Stimulated activated CD4-positive, alpha-beta T cell treated with anti-CD3 and anti-CD28 coated beads, Interleukin-1b, Interleukin-23, amount 100 ng/mL, for 1 hour (primary cell): ENCODE measurements at places on chromosomes 3 and 15.

DNA sequence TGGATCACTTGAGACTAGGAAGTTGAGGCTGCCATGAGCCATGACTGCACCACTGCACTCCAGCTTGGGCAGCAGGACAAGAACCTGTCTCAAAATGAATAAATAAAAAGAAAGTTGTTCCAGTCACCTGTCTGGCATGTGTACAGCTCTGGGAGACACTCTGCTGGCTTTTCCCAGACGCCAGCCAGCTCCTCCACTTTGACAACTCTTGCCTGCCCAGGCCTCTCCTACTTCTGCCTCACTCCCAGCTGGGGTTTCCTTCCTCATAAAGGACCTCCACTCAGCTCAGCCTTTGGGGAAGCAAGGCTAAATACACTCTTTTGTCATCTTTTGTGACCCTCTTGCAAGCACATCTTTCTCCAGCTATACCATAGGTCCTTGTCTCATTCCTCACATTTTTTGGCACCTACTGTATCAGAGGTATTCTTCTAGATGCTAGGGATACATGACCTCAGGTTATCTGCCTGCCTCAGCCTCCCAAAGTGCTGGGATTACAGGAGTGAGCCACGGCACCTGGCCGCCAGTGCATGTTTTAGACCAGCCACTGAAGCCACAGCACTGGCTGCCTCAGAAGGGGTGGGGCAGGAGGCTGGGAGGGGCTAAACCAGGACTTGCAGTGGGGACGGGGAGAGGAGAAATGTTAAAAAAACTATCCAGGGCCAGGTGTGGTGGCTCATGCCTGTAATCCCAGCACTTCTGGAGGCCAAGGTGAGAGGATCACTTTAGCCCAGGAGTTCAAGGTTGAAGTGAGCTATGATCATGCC is 10.0 kb upstream of the ELP6 start:
- DNase-seq = no peak

DNA sequence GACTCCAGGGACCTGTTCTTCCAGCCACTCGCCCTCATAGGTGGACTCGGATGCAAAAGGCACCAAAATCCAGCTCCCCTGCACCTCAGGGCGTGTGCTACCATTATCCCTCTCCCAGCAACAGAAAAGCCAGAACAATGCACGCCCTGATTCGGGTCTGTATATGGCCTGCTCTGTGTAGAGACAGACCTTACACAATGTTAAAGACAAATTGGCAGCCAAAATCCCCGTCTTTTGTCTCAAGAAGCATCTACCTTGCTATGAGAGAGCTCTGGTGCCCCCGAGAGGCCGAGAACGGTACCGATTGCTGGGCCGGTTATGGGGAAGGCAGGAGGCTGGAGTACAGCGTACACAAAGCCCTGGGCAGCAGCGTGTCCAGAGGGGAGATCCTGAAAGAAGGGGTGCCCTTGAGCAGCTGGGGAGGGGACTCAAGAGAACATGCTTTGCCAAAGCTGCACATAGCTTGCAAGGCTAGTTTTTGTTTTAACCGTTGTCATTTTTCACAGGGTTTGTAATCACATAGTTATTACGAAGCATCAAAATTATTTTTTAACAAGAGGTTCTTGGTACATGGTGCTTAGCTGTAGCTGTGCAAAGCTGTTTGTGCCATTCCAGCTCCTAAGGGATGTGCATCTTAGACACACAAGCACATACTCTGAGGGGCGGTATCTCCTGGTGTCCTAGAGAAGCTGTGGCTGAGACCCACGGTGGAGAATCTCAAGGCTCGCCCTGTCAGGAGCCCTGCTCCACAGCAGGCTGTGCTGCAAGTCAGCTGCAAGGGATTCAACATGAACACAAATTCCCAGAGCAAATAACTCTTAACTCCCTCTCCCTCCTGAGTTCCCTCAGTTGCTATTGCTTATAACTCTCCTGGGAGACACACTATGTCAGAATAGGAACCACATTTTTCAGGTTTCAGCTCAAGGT is 461.5 kb upstream of the PPP2R3A start:
- DNase-seq = no peak

GRCh38 chr3:63069806-63070475 is 194.7 kb upstream of the CADPS start:
- no peak for DNase-seq

GRCh38 chr3:23776352-23776891 is 29.3 kb upstream of the UBE2E1 start:
- no peak for DNase-seq

DNA sequence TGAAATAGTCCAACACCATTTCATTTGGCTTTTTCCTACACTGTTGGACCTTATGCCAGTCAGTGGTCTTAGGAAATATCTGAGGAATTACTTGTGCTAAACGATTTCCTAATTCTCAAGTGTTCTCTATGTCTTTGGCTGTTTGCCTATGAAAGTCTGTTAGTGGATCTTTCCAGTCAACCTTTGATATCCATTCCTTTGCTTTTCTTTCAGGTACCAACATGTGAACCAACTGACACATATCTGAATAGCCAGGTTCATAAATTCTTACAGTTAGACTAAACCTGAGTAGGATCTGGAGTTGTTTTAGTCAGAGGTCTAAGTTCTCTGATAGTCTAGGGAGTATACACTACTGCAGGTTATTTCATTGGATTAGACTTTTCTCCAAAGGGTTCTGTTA is 343.5 kb upstream of the LRRC3B start:
- no peak for DNase-seq

GRCh38 chr3:130378677-130379191 is 33.3 kb downstream of the COL6A5 start:
- DNase-seq = no peak

- no peak for DNase-seq
Measured at GRCh38 chr3:2927259-2927658, 182.9 kb downstream of the IL5RA start.

DNA sequence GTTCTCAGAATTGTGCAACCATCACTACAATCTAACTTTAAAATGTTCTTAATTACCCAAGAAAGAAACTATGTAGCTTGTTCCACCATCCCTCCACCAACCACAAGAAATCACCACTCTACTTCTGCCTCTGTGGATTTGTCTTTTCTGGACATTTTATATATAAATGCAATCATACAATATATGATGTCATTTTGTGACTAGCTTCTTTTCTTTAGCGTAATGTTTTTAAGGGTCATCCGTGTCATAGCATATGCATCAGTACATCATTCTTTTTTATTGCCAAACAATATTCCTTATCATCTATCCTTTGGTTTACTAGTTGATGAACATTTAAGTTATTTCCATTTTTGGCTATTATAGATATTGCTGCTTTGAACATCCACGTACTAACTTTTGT is 5.8 kb downstream of the ROBO2 start:
- DNase-seq = no peak

DNA sequence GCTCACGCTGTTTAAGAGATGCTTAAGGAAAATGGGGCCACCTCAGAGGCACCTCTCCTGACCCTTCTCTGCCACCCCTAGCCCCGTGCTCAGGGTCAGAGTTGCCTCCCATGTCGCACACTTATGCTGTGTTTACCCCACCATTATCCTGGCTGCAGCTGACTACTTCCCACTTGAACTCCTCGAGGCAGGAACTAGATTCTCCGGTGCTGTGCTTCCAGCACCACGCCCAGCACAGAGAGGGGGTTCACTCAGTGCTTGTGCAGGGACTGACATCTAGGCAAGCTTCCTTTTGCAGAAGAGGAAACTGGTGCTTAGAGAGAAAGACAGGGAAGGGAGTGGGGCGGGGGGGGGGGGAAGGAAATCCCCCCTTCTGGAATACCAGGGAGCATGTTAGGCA is 340.1 kb downstream of the RORA start:
- no peak for DNase-seq

DNA sequence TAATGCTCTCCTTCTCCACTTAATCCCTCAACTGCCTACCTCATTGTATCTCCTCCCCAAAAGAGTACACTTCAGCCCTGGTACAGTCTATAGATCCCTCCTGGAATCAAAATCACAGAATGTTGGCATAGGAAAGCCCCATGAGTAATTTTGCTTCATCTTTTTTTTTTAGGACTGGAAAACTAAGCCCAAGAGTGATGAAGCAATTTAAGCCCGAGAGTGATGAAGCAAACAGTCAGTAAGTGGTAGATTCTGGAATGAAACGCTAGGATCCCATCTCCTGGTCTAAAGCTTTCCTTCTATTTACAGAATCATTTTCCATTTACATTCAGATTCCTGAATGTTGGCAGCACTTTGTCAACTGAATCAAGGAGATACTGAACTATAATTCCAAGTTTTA is 29.8 kb upstream of the PLAAT1 start:
- DNase-seq = no peak

GRCh38 chr3:172536993-172537419 is 13.8 kb upstream of the TNFSF10 start:
- DNase-seq = no peak

DNA sequence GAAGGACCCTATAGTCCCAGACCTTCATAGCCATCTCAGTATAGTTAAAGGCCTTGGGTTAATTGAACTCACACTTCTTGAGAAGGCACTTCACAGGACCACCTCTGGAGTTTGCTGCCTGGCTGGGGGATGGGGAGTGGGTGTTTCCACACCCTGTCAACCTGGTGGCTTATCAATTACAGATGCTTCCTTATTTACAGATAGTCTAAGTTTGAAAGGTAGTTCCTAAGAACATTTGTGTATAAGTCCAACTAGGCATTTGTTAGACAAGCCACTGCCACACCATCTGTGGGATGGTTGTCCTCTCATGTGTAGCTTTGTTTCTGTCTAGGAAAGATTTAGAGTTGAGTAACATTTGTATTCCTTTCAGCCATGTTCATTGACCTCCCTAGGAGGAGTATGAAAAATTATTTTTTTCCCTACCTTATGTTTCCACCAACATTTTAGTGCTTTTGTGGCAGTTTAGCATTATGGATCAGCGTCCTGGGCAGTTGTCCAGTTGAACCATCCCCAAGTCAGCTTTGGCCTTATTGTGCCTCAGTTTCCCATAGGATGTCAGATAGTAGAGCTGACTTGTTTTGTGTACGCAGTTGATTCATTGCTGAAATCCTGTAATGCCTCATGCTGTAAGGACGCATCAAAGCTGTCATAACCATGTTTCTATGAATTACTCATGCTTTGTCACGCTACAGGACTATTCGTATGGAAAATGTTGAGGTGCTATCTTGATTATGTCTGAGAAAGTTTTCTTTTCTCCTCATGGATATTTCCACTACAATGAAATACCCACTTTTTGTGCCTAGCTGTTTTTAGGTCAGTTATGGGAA is 21.2 kb upstream of the SIAH2 start:
- no peak for DNase-seq

GRCh38 chr3:154119951-154120350 is 1.2 kb upstream of the ARHGEF26 start:
- no peak for DNase-seq

- no peak for DNase-seq
Measured at GRCh38 chr15:85603703-85604102, 191.0 kb downstream of the KLHL25 start.

DNA sequence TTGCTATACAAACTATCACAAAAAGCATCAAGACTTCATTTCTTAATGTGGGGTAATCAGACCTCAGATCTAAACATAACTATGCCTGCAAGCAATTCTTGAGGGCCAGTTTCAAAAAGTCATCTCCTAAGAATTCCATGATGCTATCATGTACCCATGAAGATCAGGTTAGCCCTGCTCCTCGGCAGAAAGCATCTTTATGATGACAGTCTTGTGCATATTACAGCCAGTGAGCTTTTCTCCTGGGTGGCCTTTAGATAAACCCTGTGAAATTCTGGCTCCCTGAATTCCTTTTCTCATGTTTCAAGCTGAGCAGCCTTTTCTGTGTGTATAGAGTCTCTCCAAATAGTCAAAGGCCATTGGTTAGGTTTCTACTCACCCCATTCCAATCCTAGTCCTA is 201.9 kb upstream of the MCTP2 start:
- DNase-seq = no peak

GRCh38 chr3:134345202-134345601 is 29.0 kb downstream of the AMOTL2 start:
- no peak for DNase-seq

DNA sequence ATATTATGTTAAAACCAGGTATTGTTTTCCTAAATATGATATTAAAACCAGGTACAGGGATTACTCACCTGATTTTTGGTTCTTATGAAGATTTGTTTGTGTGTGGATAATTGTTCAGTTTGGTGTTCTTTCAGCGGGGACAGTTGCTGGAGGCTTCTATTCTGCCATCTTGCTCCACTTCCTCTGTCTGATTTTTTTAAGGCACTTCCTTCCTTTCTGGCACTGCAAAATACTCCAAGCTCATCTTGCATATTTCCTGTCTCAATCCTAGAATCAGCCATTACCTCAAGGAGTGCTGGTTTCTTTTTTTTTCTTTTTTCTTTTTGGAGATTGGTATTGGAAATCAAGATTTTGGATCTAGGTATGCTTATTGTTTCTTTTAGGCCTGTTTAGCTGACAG is 229.9 kb downstream of the SV2B start:
- DNase-seq = no peak

DNA sequence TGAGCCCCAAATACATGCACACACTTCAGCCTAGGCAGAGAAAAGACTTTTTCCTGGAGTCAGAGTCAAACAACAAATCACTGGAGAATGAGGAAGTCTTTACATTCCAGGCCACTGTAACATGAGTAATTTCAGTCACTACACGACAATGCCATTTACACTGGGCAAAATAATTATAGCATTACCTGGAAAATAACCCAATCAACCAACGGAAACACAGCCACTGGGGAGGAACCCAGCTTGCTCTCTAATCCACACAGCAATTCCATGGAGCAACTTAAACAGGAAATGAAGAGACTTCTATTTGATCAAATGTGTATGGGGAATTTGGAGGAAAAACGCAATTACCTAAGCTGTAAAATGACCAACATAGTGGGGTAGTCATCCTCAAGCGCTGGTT is 15.2 kb downstream of the FSTL1 start:
- DNase-seq = no peak

DNA sequence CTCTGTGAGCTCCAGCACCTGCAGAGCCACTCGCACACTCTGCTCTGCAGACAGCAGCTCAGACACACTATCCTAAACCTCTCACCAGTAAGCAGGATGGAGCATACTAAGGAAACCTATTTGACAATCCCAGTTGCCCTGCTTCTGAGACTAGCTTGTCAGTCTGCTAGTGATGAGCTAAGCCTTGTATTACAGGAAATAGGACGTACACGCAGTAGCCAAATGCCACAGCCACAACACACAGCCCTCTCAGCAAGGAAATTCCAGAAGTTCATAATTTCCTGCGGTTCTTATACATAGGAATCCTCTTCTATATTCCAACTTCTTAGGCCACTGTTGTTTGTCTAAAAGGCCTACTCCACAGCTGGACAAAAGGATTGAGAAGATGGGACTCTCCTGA is 74.5 kb downstream of the MYLK start:
- DNase-seq = no peak

GRCh38 chr3:172217877-172218276 is 178.5 kb downstream of the FNDC3B start:
- no peak for DNase-seq

- no peak for DNase-seq
Measured at GRCh38 chr3:31567036-31567435, 34.3 kb downstream of the STT3B start.

GRCh38 chr15:62457100-62457499 is 292.0 kb upstream of the C2CD4B start:
- no peak for DNase-seq

- no peak for DNase-seq
Measured at GRCh38 chr15:77538027-77538451, 94.7 kb downstream of the LINGO1 start.

GRCh38 chr3:62187022-62187431 is 186.3 kb downstream of the FEZF2 start:
- no peak for DNase-seq
